Kidney (tissue), 22 donors: ENCODE measurements at places on chromosomes 12 and 14. TPM values are rescaled to one million over a fixed set of nuclear protein-coding genes. Genes with fewer than 3 reads are reported as not detected.

The TMEM253 gene
- total RNA-seq = 0.41 TPM

The P2RX2 gene
- 0.19 TPM for total RNA-seq

The KCNH3 gene
- total RNA-seq = 2.8 TPM

The NUAK1 gene
- total RNA-seq = 28.8 TPM

The OR6C2 gene
- total RNA-seq = not detected

DNA sequence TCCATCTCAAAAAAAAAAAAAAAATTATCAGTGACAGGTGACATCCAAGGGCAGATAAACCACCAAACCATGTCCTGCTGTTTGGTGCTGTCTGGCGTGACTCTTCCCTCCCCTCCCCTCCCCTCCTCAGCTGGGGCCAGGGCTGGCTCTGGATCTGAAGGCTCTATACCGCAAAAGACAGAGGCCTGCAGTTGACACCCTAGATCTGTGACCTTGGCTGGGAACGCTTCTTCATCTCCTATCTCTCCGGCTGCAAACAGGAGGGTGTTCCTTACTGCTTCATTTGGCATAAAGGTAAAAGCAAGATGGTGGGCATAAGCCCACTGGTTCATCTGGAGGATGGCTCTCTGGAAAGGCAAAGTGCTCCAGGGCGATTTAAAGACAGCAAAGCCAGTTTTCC is 126.8 kb upstream of the PRMT8 start:
- no peak for DNase-seq
- no peak overlapping the region for H3K4me3 ChIP-seq
- no peaks in the 10 kb centered on the region for H3K36me3 ChIP-seq
- no peak overlapping the region for H3K27ac ChIP-seq
- no peaks in the 10 kb centered on the region for H3K4me1 ChIP-seq

DNA sequence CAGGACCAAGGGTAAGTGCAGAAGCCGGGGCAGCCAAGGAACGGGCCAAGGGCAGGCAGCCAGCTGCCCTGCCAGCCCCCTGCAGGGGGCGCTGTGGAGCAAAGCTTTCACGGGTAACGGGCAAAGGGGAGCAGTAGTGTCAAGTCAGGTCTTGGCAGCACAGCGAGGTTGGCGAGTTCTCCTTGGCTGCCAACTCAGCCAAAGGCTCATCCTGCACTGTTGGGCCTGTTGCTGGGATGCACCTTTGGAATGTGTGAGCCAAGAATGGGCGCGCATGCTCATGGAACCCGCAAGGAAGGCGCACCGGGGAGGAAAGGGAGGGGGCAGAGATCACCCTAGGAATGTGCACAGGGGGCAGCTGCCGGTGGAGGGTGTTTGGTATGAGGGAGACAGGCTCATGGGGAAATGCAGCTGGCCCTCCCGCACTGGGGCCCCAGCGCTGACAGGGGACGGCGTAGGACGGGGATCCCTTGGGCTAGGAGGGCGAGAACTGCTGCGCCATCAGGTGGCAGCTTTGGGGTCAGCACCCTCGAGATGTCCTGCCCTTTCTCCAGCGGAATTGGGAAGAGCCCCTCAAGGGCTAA is 138.0 kb downstream of the ASCL4 start:
- no peak for DNase-seq
- H3K27ac ChIP-seq = peak overlapping the region; percentile 63
- peaks cover 3% of the 10 kb centered on the region for H3K4me1 ChIP-seq
- no peaks in the 10 kb centered on the region for H3K27me3 ChIP-seq

DNA sequence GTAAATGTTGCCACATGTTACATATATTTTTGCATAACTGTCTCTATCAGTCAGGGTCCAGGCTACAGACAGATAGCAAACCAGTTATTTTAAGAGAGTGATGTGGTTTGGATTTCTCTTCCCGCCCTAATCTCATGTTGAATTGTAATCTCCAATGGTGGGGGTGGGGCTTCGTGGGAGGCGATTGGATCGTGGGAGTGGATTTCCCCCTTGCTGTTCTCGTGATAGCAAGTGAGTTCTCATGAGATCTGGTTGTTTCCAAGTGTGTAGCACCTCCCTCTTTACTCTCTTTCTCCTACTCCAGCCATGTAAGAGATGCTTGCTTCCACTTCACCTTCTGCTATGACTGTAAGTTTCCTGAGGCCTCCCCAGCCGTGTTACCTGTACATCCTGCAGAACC is 704.2 kb upstream of the TBX3 start:
- H3K27me3 ChIP-seq = no peaks in the 10 kb centered on the region
- H3K27ac ChIP-seq = no peak overlapping the region
- no peaks in the 10 kb centered on the region for H3K36me3 ChIP-seq
- no peaks in the 10 kb centered on the region for H3K4me1 ChIP-seq
- no peak for DNase-seq

GRCh38 chr14:20782280-20782890 is 1.3 kb downstream of the RNASE6 start:
- peak; percentile 17 for DNase-seq
- no peak overlapping the region for H3K27ac ChIP-seq
- H3K36me3 ChIP-seq = no peaks in the 10 kb centered on the region
- H3K4me1 ChIP-seq = peaks cover 2% of the 10 kb centered on the region

DNA sequence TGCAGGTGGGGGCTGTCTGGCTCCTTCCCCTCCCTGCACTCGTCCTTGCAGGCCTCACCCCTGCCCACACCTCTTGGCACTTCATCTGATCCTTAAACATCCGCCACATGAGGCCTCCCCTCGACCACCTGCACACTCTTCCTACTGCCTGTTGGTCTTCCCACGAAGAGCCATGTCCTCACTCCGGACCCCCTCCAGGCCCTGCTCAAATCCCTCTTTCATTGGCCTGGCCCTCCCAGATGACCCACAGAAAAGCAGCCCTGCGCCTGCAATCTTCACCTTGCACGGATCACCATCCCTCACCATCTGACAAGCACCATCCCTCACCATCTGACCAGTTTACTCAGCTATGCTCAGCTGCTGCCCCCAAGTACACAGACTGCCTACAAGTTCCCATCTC is 193.6 kb downstream of the BCL11B start:
- H3K4me3 ChIP-seq = no peak overlapping the region
- no peak for DNase-seq
- H3K36me3 ChIP-seq = no peaks in the 10 kb centered on the region
- no peak overlapping the region for H3K27ac ChIP-seq
- no peaks in the 10 kb centered on the region for H3K27me3 ChIP-seq

DNA sequence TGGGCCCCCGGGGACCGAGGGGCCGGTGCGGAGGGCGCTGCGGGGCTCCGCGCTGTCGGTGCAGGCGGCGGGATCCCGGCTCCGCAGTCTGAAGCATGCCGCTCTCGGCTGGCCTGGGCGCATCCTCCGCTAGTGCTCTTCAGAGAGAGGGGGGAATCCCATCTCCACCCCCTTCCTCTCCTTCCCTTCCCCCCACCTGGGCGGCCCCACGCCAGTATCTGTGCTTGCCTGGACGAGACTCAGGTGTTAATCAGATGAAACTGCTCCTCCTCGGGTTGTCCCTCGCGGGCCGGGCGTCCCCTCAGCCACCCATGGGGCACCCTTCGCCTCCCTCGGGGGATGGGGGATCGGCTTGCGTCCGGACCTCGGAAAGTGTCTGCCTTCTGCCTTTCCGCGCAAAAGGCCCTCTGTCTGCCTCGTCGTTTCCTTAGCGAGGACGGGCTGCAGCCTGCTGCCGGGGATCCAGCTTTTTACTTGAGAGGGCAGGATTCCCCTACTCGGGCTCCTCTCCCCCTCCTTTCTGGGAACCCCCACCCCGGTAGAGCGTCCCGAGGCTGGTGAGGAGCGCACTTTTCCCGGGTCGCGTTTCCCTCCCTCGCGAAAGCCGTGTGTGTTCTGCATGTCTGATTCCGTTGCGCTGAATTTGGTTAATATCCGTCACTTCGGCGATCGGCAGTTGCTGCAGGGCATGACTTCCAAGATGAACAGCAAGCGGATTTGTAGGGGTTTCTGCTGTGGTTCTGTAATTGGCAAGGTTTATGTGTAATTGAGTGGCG is 1.1 kb downstream of the GPHN start:
- peak overlapping the region; percentile 93 for H3K27ac ChIP-seq
- peak; percentile 82 for DNase-seq
- H3K27me3 ChIP-seq = no peaks in the 10 kb centered on the region
- H3K4me1 ChIP-seq = no peaks in the 10 kb centered on the region

DNA sequence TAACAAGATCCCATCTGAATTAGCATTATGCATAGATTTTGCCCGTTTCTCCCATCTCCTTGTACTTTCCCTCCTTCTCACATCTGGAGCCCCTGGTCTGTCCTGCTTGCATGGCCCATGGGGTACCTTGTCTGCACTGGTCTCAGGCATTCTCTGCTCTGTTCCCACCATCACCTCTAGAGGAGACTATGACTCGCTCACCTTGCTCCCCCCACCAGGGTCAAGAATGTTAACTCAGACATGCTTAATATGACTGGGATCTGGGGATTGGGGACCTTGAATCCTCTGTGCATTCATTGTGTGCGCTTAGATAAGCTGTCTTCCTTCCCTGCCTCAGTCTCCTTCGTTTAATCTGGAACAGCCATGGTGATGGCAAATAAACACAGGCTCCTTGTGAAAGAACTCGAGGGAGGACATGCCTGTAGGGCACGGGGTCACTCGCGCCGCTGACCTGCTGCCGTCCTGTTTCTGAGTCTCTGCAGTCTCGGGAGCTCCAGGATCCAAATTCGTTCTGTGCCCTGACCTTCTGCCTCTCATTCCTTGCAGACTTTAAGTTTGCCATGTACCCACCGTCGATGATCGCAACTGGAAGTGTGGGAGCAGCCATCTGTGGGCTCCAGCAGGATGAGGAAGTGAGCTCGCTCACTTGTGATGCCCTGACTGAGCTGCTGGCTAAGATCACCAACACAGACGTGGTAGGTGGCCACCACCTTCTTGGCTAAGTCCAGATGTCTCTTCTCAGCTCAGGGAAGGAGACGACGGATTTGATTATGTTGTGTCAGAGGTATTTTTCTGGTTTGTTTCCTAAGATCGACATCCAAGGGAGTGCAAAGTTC is 15.0 kb downstream of the CCND2 start:
- no peak overlapping the region for H3K4me3 ChIP-seq
- no peaks in the 10 kb centered on the region for H3K4me1 ChIP-seq
- no peaks in the 10 kb centered on the region for H3K36me3 ChIP-seq

DNA sequence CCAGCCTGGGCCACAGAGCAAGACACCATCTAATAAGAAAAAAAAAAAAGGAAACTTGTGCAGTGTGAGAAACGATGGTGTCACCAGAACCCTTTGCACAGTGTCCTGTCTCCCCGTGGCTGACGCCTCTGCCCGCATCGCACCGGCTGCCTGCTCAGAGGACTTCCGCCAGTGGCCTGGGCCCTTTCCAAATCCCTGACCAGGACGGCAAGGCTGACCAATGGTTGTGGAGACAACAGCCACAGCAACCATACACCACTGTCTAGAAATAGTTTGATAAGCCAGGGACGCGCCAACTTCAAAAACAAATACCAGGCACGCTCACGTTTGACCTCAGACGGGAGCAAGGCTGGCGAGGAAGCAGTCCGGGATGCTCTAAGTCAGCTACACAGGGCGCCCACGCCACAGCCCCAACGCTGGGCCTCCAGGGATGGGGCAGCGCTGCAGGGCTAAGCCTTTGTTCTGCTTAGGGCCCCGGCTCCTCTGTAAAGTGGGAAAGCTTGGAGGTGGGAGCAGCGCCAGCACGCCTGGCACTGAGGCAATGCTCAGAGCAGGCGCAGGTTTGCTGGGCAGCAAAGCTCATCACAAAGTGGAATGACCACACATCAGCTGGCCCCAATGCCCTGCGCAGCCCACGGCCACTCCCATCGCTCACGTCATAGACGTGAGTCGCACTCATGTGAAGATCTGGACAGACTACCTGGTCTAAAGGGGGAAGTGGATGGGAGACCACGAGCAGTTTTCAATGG is 12.5 kb downstream of the PGAM5 start:
- H3K4me1 ChIP-seq = no peaks in the 10 kb centered on the region
- H3K4me3 ChIP-seq = no peak overlapping the region
- H3K36me3 ChIP-seq = peaks cover 39% of the 10 kb centered on the region
- H3K27ac ChIP-seq = no peak overlapping the region

- DNase-seq = peak; percentile 74
- peaks cover 17% of the 10 kb centered on the region for H3K4me1 ChIP-seq
- no peak overlapping the region for H3K4me3 ChIP-seq
- H3K27ac ChIP-seq = peak overlapping the region; percentile 39
- no peaks in the 10 kb centered on the region for H3K27me3 ChIP-seq
Observed at GRCh38 chr12:2537868-2538541, 256.8 kb upstream of the FKBP4 start.

GRCh38 chr14:89143595-89143994 is 273.4 kb downstream of the FOXN3 start:
- no peak overlapping the region for H3K4me3 ChIP-seq
- H3K36me3 ChIP-seq = no peaks in the 10 kb centered on the region
- H3K4me1 ChIP-seq = no peaks in the 10 kb centered on the region

DNA sequence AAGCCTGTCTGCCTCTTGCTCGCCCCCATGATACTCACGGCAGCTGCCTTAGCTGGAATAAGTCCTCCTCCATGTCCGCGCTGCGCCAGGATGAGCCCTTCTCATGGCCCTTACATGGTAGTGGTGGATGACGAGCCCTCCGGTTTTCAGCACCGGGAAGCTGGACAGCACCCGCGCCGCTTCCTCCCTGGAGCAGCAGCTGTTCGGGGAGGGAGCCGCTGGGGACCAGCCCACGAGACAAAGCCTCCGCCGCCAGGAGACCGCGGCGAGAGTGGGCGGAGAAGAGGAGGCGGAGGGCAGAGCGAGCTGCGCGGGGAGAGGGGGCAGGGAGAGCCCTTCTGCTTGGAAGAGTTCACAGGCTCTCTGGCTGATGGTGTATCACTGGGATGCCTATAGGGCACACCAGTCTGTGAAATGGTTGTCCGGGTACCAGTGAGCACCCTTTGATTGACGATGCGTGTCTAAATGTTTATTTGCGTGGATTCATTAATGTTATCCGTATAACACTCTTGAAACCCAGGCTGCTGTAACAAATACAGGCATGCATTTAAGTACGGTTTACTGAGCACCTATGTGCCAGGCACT is at the start of gene SVOP:
Gene SVOP, minus strand, starts transcription at position 273 of the 585 bp plus-strand sequence. Its CDS starts 200 bp downstream, at position 73.
- peak; percentile 97 for DNase-seq
- no peaks in the 10 kb centered on the region for H3K27me3 ChIP-seq
- H3K36me3 ChIP-seq = no peaks in the 10 kb centered on the region

DNA sequence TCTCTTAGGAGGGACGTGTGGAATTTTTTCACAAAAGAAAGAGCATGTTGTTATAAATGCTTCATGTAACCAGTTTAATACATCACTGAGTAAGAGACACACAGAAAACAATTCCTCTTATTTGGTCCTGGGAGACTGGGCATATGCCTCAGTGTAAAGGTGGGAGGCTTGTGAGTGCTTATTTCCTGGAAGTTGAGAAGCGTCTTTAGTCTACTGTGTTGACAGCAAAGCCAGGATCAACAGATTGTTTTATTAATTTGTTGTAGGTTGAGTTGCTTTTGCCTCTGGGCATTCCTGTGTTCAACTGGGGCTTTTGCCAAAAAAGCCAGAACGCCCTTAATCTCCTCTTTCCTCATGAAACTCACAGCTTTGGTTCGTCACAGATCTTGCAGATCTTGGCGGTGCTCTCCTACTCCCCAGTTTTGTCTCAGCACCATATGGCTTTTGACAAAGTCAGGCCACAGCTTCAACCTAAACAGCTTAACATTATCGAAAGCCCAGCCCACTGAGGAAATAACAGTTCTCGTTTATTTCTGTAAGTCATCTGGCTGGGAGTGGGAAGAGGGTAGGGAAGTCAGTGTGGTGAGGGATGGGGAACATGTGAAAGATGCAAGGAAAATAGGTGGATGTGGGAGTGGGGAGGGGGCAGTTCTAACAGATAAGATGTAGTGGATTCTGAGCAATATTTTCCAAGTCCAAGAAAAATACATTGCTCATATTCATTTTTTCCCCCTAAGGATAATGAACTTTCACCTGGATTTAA is 227.2 kb downstream of the DACT1 start:
- no peaks in the 10 kb centered on the region for H3K27me3 ChIP-seq
- DNase-seq = peak; percentile 95
- H3K36me3 ChIP-seq = no peaks in the 10 kb centered on the region
- no peak overlapping the region for H3K4me3 ChIP-seq
- H3K27ac ChIP-seq = no peak overlapping the region
